ENCODE measurements at places on chromosomes 2 and 18.
A peak's percentile ranks its signal among the peaks of the same experiment; 100 is the strongest.

DNA sequence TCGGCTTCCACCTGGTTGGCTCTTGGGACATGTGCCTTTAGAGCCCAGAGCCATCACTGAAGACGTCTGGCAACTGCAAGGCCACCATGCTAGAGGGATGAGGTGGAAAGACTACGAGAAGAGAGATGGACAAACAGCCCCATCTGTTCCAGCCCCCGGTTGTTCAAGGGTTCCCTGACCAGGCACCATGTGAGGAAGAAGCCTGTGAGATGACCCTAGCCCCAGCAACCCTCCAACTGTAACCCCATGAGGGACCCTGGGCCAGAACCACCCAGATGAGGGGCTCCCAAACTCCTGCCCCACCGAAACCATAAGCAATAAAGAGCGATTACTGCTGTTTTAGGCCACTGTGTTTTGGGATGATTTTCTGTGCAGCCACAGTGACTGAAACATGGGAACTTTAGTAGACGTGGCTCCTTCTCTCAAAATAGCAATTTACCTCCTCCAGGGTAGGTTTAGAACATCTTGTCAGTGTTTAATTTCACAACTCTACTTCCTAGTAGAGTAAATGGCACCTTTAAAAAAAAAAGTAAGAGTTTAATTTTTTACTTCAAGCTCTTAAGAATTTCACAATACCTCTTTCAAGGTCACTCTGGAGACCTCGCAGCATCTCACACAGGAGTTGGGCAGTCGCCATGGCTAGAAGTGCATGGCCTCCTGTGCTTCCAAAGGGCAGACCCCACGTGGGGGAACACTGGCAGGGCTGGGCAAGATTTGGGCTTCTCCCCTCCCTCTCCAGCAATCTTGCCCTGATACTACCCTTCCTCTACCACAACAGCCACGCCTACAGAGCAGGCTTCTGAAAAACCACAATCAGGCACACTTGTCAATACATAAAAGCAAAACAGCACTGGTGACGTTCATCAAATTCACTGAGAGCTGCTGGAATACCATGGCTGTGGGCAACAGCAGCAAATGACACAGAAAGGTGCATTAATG lies 48.8 kb downstream of the TMEM163 start:
- DNase-seq, result no peak

DNA sequence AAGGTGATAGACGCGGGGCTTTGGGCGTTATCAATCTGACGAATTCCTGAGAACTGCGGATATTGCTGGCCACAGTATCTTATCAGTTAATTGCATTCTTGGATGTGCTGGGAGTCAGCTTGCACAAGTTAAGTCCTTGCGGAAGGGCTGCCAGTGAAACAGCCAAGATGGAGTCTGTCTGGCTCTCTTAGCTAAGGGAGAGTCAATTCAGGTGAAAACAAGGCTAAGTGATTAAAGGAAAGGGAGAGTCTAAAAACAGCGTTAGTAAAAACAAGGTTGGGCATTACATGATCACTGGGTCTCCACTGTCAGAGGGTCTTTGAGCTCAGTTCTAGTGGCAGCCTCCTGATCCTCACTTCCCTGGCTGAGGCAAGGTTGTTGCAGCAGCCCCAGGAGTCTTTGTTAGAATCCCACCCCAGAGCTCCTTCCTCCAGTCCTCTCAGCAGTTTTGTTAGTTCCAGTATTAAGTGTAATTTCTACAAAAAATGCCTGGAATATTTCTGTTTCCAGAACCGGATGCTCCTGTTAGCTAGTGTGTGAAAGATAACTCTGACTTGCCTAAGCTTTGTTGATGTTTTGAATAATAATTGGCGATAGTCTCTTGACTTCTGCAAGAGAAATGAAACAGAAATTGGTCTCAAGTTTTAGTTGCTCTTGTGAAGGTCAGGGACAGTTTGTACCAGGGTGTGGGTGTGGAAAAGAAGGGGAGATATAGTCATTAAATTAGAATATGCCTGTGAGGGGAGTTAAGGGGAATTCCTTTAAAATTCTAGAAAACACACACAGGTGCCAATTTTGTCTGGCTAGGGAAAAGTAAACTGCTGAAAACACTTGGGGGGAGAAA lies 10.6 kb downstream of the CFLAR start:
- DNase-seq, result peak; percentile 54

DNA sequence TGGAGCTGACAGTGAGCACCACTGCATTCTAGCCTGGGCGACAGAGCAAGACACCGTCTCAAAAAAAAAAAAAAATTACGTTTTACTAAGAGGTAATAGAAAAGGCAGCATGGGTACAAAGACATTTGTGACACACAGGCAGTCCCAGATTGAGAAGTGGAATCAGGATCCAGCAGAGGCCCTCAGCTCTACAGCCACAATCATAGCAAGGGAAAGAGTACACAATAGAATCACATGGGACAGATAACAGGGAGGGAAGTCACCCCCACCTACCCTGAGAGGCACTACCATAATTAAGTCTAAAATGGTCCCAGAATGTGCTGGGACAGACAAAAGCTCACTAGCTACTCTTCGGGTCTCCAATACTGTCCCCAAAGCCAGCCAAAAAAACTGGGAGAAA lies 12.5 kb downstream of the SRBD1 start:
- no peak for DNase-seq

GRCh38 chr2:71466301-71467179 lies 13.2 kb downstream of the DYSF start:
- DNase-seq, result no peak

DNA sequence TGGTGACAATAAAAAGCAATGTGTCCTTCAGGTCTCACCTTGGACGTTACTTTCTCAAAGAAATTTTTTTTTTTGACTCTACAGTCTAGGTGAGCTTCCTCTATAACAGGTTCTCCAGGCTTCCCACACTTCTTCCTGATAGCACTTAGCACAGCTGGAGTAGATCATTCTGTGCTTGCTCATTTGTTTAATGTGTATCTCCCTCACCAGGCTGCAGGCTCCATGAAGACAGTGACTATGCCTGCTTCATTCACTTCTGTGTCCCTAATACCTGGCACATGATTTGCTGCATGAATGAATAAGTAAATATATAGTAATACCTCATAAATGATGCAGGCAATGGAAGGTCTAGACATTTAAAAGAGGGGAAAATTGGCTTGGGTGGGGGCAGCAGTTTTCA lies 109.9 kb upstream of the CD302 start:
- no peak for DNase-seq

DNA sequence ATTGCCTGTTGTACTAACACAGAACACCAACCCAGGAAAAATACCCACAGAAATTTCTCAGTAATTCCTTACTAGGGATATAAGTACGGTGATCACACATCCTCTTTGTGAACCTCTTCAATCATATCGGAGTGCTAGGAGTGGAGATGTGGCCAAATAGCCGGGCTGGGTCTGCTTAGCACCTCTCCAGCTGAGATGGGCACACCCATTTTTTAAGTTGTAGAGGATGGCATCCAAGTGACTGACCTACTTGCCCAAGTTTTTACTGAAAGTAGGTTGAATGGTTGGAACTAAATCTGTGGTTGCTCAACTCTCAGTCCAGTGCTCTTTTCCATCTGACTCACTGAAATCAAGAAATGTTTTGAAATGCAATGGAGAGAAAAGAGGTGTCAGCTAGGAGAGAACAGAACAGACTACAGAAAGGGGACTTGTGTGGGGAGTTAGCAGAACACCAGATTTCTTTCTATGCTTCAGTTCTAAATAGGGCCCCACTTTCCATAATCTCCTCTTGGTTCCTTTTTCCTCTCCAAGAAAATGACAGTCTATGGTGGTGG lies 68.7 kb upstream of the FSHR start:
- DNase-seq, result no peak

- peak; percentile 80 for DNase-seq
Measured at GRCh38 chr18:22558945-22559385, 141.2 kb upstream of the CTAGE1 start.

DNA sequence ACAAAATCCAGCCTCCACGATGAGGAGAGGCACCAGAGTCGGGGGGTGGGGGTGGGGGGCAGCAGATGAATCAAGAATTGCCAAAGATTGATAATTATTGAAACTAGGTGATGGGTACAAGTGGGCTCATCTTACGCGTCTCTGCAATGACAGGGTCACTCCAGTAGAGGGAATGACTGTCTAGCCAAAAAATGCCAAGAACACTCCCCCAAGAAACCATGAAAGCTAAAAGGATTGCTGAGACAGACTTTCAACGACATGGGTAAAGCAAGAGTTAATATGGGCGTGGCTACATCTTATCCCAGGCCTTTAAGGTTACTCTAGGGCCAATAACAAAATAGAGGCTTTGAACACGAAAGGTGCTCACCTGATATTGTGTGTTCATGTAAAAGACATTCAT lies 86.5 kb downstream of the STK39 start:
- no peak for DNase-seq

DNA sequence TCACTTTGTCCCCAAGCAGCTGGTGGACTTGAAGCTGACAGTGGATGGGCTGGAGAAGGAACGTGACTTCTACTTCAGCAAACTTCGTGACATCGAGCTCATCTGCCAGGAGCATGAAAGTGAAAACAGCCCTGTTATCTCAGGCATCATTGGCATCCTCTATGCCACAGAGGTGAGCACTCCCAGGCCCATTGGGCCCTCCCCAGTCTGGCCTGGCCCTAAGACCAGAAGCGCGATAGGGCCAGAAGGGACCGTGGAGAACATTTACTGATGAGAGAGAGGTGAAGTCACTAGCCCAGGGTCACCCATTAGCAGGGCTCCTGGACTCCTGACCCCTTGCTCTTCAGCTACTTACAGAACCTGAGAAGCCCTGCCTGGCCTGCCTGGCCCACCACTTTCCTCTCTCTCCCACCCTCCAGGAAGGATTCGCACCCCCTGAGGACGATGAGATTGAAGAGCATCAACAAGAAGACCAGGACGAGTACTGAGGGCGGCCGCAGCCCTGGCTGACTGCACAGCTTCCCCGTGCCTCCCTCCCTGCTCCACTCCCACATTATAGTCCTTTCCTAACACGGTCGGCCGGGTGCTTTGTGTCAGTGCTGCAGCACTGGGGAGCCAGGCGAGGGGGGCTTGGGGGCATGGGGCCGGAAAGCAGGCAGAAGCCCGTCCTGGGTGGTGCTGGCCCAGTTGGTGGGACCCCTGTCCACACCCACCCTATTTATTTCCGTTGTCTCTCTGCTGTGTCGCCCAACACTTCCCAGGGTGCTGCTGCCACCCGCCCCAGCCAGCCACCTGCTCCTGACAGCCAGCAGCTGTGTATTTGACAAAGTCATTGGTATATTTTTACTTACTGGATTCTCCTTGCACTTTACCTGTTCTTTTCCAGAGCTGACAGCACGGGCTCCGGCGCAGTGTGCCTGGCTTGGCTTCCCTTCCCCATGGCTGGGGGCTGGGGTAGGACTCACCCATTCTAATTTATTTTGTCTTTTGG lies 6.6 kb upstream of the TMEM214 start:
- DNase-seq, result no peak

- no peak for DNase-seq
Measured at GRCh38 chr2:24739354-24740025, 53.7 kb downstream of the PTRHD1 start.

DNA sequence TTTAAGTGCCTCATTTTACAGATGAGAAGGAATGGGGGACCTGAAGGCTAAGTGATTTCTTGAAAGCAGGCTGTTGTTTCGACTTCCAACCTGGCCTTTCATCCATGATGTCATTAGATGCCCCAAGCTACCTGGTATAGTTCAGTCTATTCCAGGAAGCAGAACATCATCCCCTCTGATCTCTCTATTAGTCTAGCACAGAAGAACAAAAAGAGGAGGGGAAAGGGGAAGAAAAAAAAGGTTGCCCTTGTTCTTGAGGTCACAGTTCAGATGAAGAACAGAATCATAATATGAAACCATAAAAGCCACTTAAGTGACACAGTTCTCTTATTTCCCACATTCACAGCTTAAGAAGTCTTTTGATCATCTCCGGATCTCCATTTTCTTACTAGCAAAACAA lies 386.2 kb upstream of the HNRNPA3 start:
- DNase-seq, result no peak

DNA sequence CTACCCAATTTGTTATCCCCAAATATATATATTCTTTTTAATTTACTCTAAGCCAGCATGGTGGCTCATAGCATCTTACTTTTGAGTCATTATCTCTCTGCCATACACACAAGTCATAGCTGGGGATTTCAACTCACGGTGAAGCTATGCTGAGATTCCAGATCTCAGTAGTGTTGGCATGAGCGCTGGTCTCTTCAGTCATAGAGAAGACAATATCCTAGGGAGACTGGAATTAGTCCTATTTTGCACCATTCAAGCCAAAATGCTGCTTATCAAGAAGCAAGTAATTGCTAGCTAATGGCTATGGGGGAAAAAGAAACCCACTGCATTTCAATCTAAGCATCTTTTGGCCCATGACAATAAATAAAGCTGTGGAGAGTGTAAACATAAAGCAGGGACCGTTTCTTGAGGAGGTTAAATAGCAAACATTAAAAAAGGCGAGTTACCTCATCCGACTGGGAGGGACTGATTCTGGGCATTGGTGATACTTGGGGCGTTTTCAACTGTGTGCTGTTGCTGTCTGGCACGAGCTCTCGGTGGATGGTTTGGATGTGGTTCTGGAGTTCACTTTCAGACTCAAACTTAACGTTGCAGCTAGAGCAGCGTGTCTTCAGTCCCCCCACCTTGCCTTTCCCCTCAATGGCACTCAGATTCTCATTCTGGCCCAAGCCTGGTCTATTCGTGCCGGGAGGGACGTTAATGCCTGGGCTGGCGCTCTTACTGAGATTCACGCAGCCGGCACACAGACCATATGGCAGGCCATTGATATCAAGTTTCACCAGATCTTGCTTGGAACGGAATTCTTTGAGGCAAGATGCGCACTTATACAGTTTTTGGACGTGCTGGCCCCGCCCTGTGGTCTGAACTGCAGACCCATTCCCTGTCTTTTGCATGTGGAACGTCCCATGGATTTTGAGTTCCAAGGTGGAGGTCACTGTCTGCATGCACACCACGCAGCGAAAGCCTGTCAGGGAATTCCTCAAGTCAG lies 127.8 kb downstream of the ZNF521 start:
- DNase-seq, result no peak

- no peak for DNase-seq
Measured at GRCh38 chr2:38180754-38181153, 104.8 kb upstream of the CYP1B1 start.

DNA sequence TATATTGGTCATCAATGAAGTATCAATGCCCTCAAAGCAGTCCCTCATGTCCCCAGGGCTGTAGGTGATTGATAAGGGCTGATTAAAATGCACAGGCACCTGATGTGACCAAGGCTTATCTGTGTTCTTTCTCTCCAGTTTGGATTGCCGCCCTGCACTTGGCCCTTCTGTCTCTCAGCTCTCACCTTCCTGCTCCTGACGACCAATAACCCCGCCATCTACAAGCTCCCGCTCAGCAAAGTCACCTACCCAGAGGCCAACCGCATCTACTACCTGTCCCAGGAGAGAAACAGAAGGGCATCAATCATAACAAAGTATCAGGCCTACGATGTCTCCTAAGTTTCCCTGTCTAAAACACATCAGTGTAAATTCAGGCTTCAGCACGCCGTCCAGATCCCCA lies 41.8 kb upstream of the SLC14A1 start:
- DNase-seq, result no peak

DNA sequence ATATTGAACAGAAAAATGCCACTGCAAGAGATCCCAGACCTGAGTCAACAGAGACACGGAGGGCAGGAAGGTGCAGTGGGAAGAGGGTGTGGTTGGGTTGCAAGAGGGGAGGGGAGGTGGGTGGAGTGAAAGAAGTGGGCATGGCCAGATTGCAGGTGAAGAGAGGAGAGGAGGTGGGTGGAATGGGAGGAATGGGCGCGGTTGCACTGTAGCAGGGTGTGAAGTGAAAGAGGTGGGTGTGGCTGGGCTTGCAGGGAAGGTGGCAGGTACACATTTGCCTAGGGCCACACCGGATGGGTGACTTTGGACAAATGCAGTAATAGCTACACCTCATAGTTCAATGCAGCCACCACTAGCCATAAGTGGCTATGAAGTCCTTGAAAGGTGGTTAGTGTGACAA lies 71.1 kb downstream of the DOCK10 start:
- no peak for DNase-seq

Measured in astrocyte of the spinal cord (primary cell).